ENCODE measurements at places on chromosomes 4 and X. TPM values are rescaled to one million over a fixed set of nuclear protein-coding genes. Genes with fewer than 3 reads are reported as not detected.

DNA sequence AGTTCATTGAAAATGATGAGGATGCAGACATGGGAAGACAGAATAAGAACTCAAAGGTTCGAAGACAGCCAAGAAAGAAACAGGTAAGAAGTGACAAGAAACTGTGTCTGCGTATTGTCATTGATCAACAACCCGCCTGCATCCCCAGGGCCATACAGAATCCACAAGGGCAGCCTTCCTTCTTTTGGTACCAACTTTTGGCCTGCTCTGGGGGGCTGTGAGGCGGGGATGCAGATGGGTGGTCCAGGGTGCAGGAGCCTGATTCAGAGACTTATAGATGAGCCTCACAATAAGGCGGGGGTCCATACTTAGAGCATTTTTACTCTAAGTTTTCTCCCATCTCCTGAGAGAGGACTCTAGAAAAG lies 9.0 kb downstream of the CC2D2A start:
- H3K27me3 ChIP-seq, result no peaks in the 10 kb centered on the region
- no peak overlapping the region for H3K27ac ChIP-seq
- no peak for DNase-seq
- H3K4me3 ChIP-seq, result no peak overlapping the region
- H3K36me3 ChIP-seq, result no peaks in the 10 kb centered on the region

HPSE gene
- 1.7 TPM for total RNA-seq

FAM47A gene
- not detected for total RNA-seq

- no peaks in the 10 kb centered on the region for H3K27me3 ChIP-seq
- peaks cover 29% of the 10 kb centered on the region for H3K36me3 ChIP-seq
- H3K4me1 ChIP-seq, result peaks cover 24% of the 10 kb centered on the region
Measured at GRCh38 chrX:53223955-53224859, 800 bp downstream of the KDM5C start.

DNA sequence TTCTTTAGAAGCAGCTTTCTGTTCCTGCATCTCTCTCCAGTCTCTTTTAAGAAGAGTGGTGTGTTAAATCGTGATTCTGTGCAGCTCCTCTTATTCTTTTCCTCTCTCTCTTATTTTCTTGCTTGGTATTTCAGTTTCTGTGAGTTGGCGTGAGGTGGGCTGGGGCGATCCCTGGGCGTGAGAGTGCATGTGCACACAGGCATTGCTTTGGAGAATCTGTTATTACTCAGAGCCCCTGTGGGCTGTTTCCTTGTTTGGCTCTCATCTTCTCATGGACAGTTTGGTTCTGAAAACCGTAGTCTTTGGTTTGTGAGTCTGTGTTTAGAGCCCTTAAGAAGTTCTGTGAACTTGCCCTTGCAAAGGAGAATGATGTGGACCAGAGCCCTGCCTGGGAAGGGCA lies 97.2 kb upstream of the CLNK start:
- H3K27ac ChIP-seq, result no peak overlapping the region
- no peaks in the 10 kb centered on the region for H3K36me3 ChIP-seq
- no peak overlapping the region for H3K4me3 ChIP-seq

IL15 gene
- 9.1 TPM for total RNA-seq

GRCh38 chr4:153962311-153963039 lies 173.6 kb upstream of the SFRP2 start:
- H3K4me3 ChIP-seq, result no peak overlapping the region
- DNase-seq, result no peak
- H3K4me1 ChIP-seq, result no peaks in the 10 kb centered on the region
- H3K36me3 ChIP-seq, result no peaks in the 10 kb centered on the region
- H3K27ac ChIP-seq, result no peak overlapping the region

DNA sequence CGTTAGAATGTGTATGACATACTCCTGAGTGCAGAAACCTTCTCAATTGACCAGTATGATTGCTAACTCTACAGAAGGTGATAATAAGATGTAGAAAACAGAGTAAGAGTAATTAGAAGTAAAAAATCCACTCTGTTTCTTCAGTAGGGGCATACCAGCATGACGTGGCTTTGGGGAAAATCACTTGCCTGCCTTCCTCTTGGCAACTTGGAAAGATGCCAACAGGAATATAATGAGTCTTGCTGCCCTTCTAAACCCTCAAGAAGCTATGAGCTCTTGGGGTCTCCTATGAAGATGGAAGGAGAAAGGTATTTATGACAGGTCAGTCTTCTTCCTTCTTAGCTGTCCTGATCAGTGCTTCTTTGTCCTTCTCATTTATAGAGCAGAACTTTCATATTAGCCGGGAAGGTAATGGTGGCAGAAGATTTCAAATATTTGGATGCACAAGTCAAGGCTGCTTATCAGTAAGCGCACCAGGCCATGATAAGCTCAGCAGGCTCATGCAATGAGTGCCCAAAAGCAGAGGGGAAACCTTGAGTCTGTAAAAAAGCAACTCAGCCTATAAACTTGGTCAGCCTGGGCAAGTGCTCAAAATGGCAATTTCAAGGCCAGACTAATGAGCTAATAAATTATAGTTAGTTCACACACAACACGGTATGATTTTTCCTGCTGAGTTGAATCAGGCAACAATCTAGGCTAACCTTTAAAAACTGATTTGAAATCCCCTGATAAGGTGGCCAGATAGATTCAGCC lies 69.7 kb upstream of the PPARGC1A start:
- no peak for DNase-seq
- no peak overlapping the region for H3K4me3 ChIP-seq
- no peak overlapping the region for H3K27ac ChIP-seq
- H3K4me1 ChIP-seq, result no peaks in the 10 kb centered on the region

DNA sequence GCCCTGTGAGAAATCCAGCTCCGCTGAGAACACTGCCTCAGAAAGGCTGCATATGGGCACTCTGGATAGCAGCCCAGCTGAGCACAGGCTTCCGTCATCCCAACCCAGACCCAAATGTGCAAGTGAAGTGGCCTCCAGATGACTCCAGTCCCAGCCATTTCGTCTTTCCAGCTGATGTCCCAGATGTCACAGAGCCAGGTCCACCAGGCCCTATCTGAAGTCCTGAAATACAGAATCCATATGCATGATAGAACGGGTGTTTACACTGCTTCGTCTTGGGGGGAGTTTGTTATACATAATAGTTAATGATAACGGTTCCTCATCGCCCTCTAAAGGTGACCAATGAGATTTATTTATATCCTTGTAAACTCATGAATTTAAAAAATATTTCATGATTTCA lies 72.6 kb upstream of the TRIM2 start:
- H3K4me1 ChIP-seq, result peaks cover 3% of the 10 kb centered on the region
- DNase-seq, result no peak
- H3K27me3 ChIP-seq, result no peaks in the 10 kb centered on the region
- no peak overlapping the region for H3K4me3 ChIP-seq
- no peak overlapping the region for H3K27ac ChIP-seq

GRCh38 chrX:123340696-123341095 lies 156.6 kb downstream of the GRIA3 start:
- H3K36me3 ChIP-seq, result no peaks in the 10 kb centered on the region
- DNase-seq, result no peak
- H3K4me1 ChIP-seq, result no peaks in the 10 kb centered on the region
- H3K27ac ChIP-seq, result no peak overlapping the region
- no peaks in the 10 kb centered on the region for H3K27me3 ChIP-seq

DNA sequence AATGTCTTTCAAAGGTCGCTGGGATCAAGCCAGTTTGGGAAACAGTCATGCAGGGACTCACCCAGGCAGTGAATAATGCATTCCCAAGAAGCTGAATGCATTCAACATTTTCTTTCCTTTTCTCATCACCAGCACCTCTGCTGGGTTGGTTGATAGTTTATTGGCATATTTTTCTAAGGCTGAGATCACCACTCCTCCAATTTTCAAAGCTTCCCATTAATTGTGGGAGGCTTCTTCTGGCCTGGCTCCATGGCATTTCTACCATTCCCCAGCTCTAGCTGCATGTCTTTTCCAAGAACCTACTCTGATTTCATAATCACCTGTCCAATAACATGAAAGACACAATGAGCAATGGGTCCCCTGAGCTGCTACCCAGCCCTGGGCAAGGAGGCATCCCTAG lies 35.8 kb downstream of the CHRDL1 start:
- H3K4me3 ChIP-seq, result no peak overlapping the region
- no peak for DNase-seq
- H3K36me3 ChIP-seq, result no peaks in the 10 kb centered on the region
- no peaks in the 10 kb centered on the region for H3K4me1 ChIP-seq
- no peaks in the 10 kb centered on the region for H3K27me3 ChIP-seq

DNA sequence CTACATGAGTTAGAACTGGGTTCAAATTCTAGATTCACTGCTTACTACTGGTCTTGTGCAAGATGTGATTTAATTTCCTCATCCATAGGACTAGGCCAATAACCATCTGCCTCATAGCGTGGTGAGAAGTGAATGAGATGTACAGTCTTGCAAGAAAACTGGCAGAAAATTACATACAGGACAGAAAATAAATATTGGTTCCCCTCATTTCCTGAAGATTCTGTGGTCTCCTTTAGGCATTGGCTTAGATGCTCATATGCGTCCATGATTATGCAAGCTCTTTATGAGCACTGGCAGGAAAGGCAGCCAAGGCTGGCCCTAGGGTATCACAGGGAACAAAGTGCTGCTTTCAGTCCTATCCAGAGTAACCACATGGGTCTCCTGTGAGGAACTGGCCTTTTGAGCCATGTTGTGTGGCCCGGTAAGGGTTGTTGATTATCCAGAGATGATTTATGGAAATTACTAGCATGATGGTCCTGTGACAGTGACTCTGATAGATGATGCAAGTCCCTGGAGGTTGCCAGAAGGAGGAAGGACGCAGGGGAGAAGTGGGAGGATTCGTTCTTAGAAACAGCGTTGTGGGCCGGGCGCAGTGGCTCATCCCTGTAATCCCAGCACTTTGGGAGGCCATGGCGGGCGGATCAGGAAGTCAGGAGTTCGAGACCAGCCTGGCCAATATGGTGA lies 9.9 kb upstream of the MOB1B start:
- no peaks in the 10 kb centered on the region for H3K27me3 ChIP-seq
- no peaks in the 10 kb centered on the region for H3K36me3 ChIP-seq
- DNase-seq, result no peak
- no peak overlapping the region for H3K27ac ChIP-seq
- peaks cover 11% of the 10 kb centered on the region for H3K4me1 ChIP-seq

DNA sequence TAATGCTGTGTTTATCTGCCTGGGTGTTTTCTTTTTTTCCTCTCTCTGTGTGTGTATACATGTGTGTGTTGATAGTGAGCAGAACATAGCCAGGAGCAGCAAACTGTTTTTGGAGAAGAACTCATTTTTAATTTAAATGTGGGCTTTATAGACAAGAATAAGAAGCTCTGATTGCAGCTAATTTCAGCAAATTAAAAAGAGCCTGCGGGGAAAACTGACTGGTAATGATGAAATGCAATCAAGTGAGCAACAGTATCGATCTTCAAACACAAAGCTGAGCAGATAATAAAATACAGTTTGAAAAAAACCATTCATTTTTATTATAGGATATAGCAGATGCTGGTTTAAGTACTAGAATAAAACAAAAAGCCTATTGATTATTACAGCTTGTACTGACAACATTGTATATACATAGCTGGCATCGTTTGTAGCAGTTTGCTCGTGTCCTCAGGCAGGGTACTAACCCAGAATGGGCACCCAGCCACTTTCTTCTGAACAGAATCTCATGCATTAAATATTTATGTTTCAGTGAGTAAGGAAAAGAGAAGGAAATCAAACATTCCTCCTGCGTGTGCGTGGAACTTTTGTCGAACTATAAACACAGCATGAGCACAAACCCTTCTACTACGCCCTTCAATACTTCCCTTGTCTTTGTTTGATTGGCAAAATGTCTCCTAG lies 73.5 kb upstream of the ZFP42 start:
- H3K4me3 ChIP-seq, result no peak overlapping the region
- no peaks in the 10 kb centered on the region for H3K4me1 ChIP-seq
- no peaks in the 10 kb centered on the region for H3K27me3 ChIP-seq
- no peaks in the 10 kb centered on the region for H3K36me3 ChIP-seq
- DNase-seq, result no peak

DNA sequence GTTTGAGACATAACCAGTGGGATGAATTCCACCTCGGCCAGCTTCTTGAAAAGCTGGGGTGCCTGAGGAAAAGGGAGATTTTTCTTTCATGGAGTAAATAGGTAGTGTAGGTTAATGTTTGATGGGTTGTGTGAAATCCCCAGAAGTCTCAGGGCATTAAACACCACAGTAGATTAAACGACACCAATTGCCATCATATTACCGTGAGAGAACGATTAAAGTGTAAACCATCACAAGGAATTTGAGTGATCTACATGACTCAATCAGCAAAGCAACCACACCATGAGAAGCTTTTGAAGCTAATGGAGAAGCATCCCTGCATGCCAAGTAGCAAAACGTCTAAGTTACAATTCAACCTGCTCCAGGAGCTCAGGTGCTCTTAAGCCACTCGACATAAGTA lies 322.5 kb upstream of the GATB start:
- H3K27me3 ChIP-seq, result no peaks in the 10 kb centered on the region
- H3K4me1 ChIP-seq, result peaks cover 55% of the 10 kb centered on the region
- H3K4me3 ChIP-seq, result no peak overlapping the region
- peak overlapping the region; percentile 32 for H3K27ac ChIP-seq
- no peaks in the 10 kb centered on the region for H3K36me3 ChIP-seq

DNA sequence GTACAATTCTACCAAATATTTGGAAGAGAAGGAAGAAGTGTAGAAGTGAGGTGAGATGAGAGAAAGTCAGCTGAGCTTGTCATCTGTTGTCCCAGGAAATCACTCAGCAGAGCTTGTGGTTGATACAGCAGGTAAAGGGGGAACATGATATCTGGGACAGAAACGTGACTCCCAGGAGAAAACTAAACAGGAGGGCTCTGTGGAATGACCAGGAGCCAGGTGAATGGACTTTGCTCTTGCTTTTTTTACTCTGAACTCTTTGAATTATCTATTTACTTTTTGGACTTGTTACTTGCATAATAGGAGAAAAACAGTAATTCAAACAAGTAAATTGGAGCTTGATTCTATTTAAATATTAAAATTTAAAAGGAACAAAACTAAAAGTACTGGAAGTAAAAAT lies 555.6 kb upstream of the FRG1 start:
- H3K27me3 ChIP-seq, result no peaks in the 10 kb centered on the region
- no peak for DNase-seq
- H3K36me3 ChIP-seq, result no peaks in the 10 kb centered on the region
- no peak overlapping the region for H3K27ac ChIP-seq
- H3K4me1 ChIP-seq, result no peaks in the 10 kb centered on the region

DNA sequence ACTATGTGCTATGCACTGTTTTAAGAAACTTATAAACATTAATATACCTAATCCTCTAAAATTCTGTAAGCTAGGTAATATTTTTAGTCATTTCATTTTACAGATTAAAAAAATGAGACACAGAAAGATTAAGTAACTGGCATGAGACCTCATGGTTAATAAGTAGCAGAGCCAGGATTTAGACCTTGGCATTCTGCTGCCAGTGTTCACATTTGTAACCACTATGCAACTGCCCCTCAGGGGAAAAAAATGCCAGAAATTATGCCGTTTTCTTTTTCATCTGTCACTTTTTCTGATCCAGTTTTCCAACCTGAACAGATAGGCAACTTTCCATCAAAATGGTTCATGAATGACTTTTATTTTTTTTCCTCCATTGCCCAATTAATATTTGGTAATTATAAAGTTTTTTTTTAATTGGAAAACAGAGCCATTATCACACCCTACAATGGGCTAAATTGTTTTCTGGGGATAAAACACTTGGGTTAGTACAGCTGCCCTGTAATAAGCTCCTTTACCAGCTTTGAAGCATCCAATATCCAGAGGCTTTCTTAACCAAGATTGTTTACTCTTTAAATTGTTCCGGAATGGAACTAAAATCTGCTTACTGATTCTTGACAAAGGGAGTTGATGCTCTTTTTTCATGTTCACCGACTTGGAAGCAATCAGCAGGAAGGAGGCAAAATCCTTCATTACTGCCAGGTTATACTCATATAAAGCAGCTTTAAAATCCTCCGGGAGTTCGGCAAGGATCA lies 56.4 kb upstream of the DDX60 start:
- peaks cover 65% of the 10 kb centered on the region for H3K36me3 ChIP-seq
- no peak overlapping the region for H3K4me3 ChIP-seq
- H3K27me3 ChIP-seq, result no peaks in the 10 kb centered on the region
- no peaks in the 10 kb centered on the region for H3K4me1 ChIP-seq

Measured in thymus (tissue), 14 donors.